ENCODE measurements at places on chromosomes 1 and 21. TPM values are rescaled to one million over a fixed set of nuclear protein-coding genes. Genes with fewer than 3 reads are reported as not detected.

PTPRF gene
- 10.4 TPM for polyA plus RNA-seq

LEPR gene
- 7.4 TPM for polyA plus RNA-seq

CHRM3 gene
- 1.8 TPM for polyA plus RNA-seq

RIMKLA gene
- polyA plus RNA-seq: 0.89 TPM

DNMT3L gene
- not detected for polyA plus RNA-seq

LAMB3 gene
- polyA plus RNA-seq: 0.70 TPM

ERVH48-1 gene
- polyA plus RNA-seq: 1.2 TPM

PLA2G2F gene
- polyA plus RNA-seq: not detected

CFHR3 gene
- polyA plus RNA-seq: 2.5 TPM

Data from forelimb muscle (tissue), 1 donor.